MCF 10A (cell line): ENCODE measurements at places on chromosomes 12 and 14. TPM values are rescaled to one million over a fixed set of nuclear protein-coding genes. Genes with fewer than 3 reads are reported as not detected.

SAMD15 gene
- 0.81 and 0.86 TPM in 2 replicates for total RNA-seq

CCDC177 gene
- total RNA-seq = not detected in 2 replicates

TSPAN11 gene
- not detected in 2 replicates for total RNA-seq

DNA sequence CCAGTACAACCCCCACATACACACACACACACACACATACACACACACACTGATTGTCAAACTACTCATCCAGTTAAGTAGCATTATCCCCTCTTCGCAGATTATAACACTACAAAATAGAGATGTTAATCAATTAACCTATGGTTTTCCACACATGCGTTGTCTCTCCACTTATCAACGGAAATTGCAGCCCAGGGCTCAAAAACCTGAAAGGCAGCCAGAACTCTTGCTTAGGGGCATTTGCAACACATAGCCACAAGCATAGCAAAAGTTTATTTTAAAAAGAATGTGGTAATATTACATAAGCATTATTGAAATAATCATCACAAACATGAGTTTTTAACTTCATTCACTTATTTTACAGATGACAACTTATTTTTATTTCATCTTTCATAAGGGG lies 265.8 kb downstream of the SLC16A7 start:
- no peak overlapping the region for H3K4me3 ChIP-seq
- H3K27me3 ChIP-seq = no peaks in the 10 kb centered on the region
- H3K36me3 ChIP-seq = no peaks in the 10 kb centered on the region
- H3K27ac ChIP-seq = no peak overlapping the region

DNA sequence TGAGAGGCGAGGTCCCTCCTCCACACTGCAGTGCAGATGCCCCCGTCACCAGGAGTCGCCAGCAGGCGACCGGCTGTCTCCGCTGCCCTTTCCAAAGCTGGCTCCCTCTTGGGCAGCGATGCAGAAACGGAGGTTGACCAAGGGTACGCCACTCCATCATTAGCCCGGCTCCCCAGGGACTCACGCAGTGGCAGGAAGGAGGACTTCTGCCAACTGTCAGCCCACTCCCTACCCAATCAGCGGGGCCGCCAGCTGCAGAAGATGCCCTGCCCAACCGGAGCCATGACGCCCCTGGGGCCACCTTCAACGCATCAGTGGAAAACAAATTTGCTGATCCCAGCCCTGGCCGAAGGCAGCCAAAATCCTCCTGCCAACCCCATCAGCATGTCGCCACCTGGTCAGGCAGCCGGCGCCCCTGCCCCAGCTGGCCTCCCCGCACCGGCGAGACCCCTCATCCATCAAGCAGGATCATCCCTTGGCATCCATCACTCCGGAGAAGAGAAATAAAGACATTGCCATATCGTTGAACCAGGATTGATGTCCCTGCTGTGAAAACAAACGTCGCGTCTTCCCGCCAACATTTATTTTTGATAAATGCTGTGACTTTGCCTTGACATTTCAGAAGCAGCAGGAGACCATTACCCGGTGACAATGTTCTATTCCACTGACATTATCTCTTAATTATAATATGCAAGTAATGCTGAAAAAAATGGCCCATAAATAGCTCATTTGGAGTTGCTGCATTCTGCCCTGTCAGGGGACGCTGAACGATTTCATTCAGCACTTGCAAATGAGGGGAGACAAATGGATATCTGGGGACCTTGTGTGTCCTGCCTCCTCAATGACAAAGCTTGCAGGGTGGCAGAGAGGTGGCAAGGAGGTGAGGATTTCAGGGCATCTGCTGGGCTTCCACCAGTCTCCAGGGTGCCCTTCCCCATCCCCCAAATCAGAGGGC lies 105.1 kb downstream of the SCARB1 start:
- H3K4me3 ChIP-seq = no peak overlapping the region
- peaks cover 7% of the 10 kb centered on the region for H3K36me3 ChIP-seq
- peaks cover 33% of the 10 kb centered on the region for H3K4me1 ChIP-seq
- no peak for DNase-seq
- H3K27ac ChIP-seq = no peak overlapping the region

DNA sequence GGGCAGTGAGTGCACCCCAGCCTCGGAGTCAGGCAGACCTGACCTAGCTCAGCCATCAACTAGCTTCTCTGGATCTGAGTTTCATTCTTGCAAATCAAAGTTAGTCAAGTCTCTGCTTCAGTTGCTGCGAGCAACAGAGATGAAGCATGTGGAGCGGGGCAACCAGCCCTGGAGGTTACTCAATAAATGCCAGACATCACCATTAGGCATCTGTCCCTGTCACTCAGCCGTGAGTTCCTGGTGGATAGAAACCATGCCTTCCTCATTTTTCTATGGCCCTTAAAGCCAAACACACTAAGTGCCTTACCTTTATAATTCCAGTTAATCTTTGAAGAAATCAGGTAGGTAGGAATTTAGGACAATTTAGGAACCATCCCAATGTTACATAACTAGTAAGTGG lies 19.3 kb downstream of the RFX4 start:
- H3K36me3 ChIP-seq = no peaks in the 10 kb centered on the region
- no peak overlapping the region for H3K27ac ChIP-seq
- H3K4me1 ChIP-seq = no peaks in the 10 kb centered on the region
- no peak for DNase-seq
- peaks cover 11% of the 10 kb centered on the region for H3K27me3 ChIP-seq

DNA sequence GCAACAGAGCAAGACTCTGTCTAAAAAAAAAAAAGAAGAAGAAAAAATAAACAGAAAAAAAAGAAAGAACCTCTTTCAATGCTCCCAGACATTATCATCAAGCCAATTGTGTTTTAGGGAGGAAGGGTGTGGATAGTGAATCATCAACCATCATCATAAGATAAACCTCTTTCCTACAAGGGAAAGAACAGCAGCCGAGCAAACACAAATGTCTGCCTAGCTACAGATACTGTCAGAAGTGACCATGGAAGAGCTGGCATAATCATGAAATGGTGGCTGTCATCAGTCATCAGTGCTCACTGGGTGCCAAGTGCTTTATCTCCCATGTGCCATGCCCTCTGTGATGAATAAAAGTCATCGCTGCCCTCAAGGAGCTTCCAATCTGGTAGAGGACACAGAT lies 46.6 kb downstream of the SLC17A8 start:
- peaks cover 10% of the 10 kb centered on the region for H3K4me1 ChIP-seq
- H3K27me3 ChIP-seq = no peaks in the 10 kb centered on the region
- no peak overlapping the region for H3K27ac ChIP-seq
- no peaks in the 10 kb centered on the region for H3K36me3 ChIP-seq
- H3K4me3 ChIP-seq = no peak overlapping the region

DNA sequence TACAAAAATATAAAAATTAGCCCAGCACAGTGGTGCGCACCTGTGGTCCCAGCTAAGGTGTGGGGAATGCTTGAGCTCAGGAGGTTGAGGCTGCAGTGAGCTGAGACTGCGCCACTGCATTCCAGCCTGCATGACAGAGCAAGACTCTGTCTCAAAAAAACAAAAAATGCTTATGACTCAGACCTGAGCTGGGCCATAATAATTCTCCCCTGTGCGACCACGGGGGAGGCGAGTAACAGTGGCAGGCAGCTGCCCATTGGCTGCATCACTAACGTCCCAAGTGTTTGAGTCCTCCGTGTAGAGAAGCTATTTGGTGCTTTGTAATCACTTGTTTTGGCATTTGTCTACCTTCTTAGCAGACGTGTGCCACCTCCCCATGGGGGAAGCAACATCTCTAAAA lies 24.9 kb downstream of the PSMC1 start:
- H3K36me3 ChIP-seq = peaks cover 61% of the 10 kb centered on the region
- peak; percentile 63 for DNase-seq
- no peak overlapping the region for H3K4me3 ChIP-seq
- H3K27me3 ChIP-seq = no peaks in the 10 kb centered on the region

DNA sequence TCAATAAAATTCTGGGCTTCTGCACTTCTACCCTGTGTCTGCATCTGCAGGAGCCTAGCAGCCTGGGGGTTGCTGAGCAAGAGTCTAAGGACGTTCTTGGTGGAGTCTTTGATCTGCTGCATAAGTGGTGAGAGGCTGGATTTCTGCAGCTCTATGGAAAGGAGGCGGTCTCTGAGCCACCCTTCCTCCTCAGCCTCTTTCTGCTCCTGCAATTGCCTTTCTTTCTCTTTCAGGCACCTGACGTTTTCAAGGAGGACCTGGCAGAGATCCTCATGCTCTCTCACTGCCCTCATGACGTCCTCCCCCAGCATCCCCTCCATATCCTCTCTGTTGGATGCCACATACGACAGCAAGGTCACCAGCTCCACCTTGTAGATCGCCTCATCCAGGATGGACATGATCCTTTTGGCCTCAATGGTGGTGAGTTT lies 13.6 kb upstream of the TPCN1 start:
- H3K27me3 ChIP-seq = no peaks in the 10 kb centered on the region
- H3K4me3 ChIP-seq = no peak overlapping the region
- H3K27ac ChIP-seq = no peak overlapping the region
- DNase-seq = no peak
- no peaks in the 10 kb centered on the region for H3K36me3 ChIP-seq
- H3K4me1 ChIP-seq = no peaks in the 10 kb centered on the region

DNA sequence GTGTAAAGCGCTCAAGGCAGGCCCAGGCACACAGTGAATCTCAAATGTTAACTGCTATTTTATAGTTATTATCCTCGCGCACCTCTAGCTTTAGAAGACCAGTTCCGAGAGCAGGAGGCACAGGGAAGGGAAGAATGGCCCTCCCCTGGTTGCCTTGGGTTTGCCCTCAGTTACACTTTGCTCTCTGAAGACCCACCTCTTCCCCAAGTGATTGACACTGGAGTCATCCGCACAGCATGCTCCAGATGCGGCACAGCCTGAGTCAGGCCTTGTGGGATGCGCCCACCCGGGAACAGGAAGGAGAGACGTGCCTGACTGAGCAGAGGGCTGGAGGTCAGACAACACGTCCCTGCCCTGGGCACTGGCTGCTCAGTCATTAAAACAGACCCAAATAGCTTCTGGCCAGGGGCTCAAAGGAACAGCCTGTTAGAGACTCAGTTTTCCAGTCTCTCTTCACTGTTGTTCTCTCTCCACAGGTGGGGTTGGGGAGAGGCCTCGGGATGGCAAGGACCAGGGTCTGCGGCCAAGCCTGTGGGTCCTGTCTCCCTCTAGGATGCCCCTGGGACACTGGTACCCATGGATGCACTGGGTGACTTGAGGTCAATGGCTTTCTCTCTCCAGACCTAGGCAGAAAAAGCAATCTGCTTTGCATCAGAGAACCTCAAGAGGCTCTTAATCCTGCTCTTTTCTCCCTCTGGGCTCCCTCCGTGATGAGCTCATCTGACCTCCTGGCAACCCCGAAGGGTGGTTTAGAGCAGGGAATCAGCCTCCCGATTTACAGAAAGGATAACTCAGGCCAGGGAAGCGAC lies 13.6 kb upstream of the MLXIP start:
- peaks cover 13% of the 10 kb centered on the region for H3K4me1 ChIP-seq
- H3K27ac ChIP-seq = no peak overlapping the region
- no peak overlapping the region for H3K4me3 ChIP-seq
- H3K27me3 ChIP-seq = no peaks in the 10 kb centered on the region
- peak; percentile 56 for DNase-seq

DNA sequence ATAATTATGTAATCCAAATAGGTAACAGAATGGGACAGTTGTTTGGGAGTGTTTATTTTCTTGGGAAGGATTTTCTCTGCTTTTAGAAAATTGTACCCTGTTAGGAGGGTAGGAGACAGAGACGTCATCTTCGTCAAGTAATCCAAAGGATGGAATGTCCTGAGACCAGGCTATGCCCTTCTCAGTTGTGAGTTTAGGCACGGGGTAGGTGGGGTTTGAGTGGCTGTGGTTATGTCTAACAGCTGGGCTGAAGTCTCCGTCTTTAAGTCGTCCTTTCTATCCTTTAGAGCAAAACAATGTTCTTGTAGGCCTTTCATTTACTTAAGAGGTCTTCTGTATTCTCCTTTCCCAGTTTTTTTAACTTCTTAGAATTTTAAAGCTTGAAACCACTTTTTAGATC lies 5.7 kb downstream of the SOCS2 start:
- H3K36me3 ChIP-seq = peaks cover 32% of the 10 kb centered on the region
- H3K27me3 ChIP-seq = no peaks in the 10 kb centered on the region
- no peak overlapping the region for H3K27ac ChIP-seq
- DNase-seq = no peak
- H3K4me3 ChIP-seq = no peak overlapping the region
- H3K4me1 ChIP-seq = peaks cover 29% of the 10 kb centered on the region

DNA sequence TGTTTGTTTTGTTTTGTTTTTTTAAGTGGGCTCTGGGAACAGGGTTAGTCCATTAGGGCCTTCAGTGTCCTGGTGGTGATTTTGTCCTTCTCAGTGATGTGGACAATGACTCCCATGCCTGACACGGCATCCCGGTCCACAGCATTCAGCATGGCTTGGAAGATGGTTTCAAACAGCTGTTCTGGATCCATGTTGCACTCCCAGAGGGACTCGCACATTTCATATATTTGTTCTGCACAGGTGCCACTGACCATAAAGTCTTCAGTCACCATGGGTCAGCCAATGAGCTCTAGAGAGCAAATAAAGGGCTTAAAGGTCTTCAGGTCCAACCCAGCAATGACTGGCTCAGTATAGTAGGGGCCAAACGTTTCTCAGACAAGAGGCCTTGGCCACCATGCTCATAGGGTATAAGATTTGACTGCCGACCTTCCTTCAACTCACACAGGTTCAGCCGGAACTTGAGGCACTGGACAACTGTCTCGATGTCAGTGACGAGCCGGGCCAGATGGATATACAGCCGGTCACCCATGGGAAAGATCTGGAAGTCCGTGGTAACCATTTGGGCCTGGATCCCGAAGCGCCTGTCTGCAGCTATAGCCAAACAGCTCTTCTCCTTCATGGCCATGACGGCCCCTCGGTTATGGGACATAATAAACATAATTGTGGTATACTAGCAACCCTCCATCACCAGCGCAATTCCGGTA lies 18.0 kb downstream of the OR10P1 start:
- no peak overlapping the region for H3K4me3 ChIP-seq
- H3K27me3 ChIP-seq = peaks cover 21% of the 10 kb centered on the region
- H3K36me3 ChIP-seq = no peaks in the 10 kb centered on the region
- H3K27ac ChIP-seq = no peak overlapping the region
- H3K4me1 ChIP-seq = no peaks in the 10 kb centered on the region

GRCh38 chr14:68250927-68251768 lies 431.6 kb downstream of the RAD51B start:
- peaks cover 7% of the 10 kb centered on the region for H3K36me3 ChIP-seq
- peak overlapping the region; percentile 35 for H3K27ac ChIP-seq
- no peak overlapping the region for H3K4me3 ChIP-seq
- H3K27me3 ChIP-seq = no peaks in the 10 kb centered on the region

GRCh38 chr14:106874350-106874749 lies 1348.0 kb downstream of the TMEM121 start:
- H3K27me3 ChIP-seq = peaks cover 40% of the 10 kb centered on the region
- no peak overlapping the region for H3K4me3 ChIP-seq
- DNase-seq = no peak
